ENCODE measurements at places on chromosomes 2 and 18.
A peak's percentile ranks its signal among the peaks of the same experiment; 100 is the strongest.

DNA sequence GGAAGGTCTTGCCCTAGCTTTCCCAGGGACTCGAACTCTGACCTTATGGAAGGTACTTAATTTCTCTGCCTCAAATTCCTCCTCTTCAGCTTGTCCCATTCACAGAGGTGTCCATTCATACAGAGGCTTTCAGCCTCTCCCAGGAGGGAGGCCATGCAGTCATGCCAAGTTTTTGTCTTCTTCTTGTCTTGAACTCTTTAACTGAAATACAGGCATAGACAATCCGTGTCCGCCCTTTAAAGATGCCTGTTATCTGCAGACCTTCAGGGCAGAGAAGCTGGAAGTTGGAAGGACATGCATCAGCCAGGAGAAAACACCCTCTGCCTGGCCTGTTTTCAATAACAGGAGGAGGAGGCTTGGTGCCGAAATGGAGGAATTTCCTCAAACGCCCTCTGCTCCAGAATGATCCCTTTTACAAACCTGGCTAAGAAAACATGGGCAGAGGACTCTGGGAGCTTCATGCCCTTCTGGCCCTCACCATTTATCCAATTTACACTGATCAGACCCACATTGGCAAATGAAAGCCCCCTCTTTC is 308.3 kb downstream of the MYCN start:
- DNase-seq: no peak

GRCh38 chr2:31088504-31089195 is 49.6 kb downstream of the GALNT14 start:
- no peak for DNase-seq

DNA sequence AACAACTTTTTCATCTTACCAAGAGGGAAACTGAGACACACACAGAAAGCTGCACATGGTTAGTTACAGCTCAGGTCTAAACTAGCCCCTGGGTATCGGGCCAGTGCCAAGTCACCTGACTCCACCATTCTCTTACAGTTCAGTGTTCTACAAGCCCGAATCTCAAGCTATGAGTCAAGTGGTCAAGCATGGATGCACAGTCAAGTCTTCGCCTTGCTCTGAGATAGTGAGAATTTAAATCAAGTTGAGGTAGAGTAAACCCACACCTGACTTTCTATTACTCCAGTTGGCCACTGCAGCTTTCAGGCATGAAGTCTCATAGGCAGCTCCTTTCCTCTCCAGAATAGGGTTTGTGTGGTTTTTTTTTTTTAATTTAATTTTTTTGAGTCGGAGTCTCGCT is 34.5 kb upstream of the ARL5A start:
- no peak for DNase-seq

- DNase-seq: no peak
These were observed 49.6 kb downstream of the SRD5A2 start for GRCh38 chr2:31531101-31531500.

GRCh38 chr2:232420463-232421188 is 14.0 kb downstream of the ALPG start:
- peak; percentile 18 for DNase-seq
